ENCODE measurements at places on chromosomes 4 and X.

DNA sequence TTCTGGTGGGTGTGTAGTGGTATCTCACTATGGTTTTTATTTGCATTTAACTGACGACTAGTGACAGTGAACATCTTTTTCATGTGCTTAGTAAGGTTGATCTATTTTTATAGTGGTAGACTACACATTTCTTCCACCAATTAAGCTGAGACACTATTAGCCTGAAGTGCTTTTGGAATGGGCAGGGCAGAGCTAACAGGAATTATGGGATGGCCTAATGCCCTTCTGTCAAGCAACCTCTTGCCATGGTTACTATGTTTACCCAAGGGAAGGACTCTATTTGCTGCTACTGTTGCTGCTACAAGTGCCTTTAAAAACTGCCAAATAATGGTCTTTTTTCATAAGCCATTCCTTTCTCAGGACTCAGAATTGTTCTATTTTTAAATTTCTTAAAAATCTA, 676.7 kb upstream of the ACTRT1 start:
- no peak for DNase-seq

GRCh38 chrX:20252381-20253231, 14.1 kb downstream of the RPS6KA3 start:
- DNase-seq: peak; percentile 45

GRCh38 chr4:10530137-10530786, 73.0 kb upstream of the ZNF518B start:
- DNase-seq: peak; percentile 20

- DNase-seq: no peak
Observed at GRCh38 chr4:75308049-75308448, 206.2 kb downstream of the RCHY1 start.

DNA sequence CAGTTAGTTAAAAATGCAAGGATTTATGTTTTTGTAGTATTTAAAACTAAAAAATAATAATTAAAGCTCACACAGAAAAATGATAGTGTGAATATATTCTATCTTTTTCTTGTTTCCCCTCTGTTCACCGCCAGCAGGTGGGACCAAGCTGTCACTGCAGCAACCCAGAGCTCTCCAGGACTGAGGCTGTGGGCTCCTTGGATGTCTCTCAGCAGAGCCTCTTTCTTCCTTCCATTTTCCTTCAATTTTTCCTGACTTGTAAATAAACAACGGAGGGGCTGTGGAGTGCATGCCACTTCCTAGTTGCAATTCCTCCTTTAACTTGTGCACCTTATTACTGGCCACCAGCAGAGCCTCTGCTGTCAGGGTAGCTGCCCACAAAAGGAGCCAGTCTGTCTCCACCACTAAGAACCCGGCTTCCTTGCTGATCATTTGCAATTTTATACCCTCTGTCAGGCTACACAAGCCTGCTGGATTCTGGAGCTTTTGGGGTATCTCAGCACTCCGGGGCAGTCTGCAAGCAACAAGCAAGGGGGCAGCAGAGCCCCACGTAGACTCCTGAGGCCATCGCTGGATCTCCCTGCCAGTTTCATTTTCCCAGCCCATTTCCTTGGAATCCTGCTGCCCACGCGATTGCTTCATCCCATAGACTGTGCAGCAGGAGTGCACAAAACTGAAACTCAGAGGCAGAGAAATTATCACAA, 1467.4 kb downstream of the C4orf33 start:
- DNase-seq: peak; percentile 70

DNA sequence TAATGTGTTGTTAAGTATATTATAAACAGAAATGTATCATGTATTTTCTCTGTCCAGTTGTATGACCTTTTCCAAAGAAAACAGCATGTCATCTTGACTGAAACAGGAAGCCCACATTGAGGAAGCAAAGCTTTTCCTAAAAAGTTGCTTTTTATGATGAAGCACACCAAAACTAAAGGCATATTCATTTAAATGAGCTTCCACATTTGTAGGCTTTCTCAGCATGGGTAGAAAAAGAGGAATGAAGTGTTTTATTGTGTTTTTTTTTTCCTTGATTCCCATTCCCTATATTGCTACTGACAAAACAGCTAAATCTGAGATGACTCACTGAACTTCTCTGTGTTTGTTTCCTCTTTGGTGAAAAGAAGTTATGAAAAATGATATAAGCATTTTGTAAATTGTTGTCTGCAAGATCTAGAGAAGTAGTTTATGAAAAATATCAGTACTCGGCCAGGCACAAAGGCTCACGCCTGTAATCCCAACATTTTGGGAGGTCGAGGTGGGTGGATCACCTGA, 32.5 kb upstream of the FRAS1 start:
- DNase-seq: no peak

DNA sequence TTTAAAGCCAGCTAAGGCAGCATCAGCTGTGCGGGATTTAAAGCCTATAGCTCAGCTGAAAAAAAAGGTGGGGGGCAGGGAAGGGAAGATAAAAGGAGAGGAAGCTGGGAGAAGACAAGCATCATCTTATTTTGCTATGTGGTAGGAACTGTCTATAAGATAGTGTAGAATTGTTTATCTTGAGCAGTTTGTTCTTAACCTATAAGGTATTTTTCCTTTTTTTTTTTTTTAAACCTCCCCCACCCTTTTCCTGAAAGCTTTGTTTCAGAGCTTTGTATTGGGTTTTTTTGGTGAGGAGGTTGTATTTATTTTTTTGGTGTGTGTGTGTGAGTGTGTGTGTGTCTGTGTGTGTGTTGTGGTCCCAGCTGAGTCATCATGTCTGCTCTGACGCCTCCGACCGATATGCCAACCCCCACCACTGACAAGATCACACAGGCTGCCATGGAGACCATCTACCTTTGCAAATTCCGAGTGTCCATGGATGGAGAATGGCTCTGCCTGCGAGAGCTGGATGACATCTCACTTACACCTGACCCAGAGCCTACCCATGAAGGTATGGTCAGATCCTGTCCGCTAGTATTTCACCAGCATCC, 531 bp downstream of the RUFY3 start:
- peak; percentile 86 for DNase-seq

DNA sequence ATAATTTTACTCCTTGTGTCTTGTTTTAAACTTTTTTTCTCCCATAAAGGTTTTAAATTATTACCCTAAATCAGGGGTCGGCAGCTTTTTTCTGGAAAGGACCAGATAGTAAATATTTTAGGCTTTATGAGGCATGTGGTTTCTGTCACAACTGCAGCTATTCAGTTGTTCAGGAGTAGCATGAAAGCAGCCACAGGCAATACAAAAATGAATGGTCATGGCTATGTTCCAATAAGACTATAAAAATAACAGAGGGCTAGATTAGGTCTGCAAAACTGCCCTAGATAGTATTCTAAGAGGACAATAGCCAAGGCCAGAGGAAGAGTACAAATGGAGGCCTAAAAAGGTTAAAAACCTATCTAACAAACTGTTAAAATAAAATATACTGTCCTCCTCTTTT, 24.6 kb downstream of the HERC5 start:
- no peak for DNase-seq

- no peak for DNase-seq
Observed at GRCh38 chrX:49108641-49109040, 14.9 kb downstream of the GPKOW start.

GRCh38 chrX:104565791-104566680, at the start of gene IL1RAPL2:
TSS of gene IL1RAPL2 (plus strand) at chrX:104566199.
- no peak for DNase-seq

GRCh38 chr4:174524242-174524641, 2.0 kb upstream of the HPGD start:
- DNase-seq: no peak

GRCh38 chrX:125940985-125941384, 225.1 kb downstream of the DCAF12L2 start:
- no peak for DNase-seq

DNA sequence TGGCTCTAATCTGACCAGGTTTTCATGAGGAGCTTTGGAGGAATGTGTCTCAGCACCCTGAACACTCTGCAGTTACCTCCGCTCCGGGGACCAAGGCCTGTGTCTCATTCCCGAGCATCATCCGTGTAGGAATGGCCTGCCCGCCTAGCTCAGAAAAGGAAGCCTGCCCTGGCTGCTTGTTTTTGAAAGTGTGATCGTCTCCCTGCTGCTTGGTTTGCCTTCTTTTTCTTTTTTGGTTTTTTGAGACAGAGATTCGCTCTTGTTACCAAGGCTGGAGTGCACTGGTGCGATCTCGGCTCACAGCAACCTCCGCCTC, 73.3 kb downstream of the CRLF2 start:
- no peak for DNase-seq

GRCh38 chrX:6857749-6858148, 289.8 kb upstream of the STS start:
- no peak for DNase-seq

- no peak for DNase-seq
Observed at GRCh38 chr4:25060963-25061340, 30.2 kb upstream of the LGI2 start.

GRCh38 chrX:10390187-10390586, 230.2 kb downstream of the MID1 start:
- no peak for DNase-seq

- peak; percentile 35 for DNase-seq
Observed at GRCh38 chr4:108060164-108060563, 70.5 kb downstream of the HADH start.

DNA sequence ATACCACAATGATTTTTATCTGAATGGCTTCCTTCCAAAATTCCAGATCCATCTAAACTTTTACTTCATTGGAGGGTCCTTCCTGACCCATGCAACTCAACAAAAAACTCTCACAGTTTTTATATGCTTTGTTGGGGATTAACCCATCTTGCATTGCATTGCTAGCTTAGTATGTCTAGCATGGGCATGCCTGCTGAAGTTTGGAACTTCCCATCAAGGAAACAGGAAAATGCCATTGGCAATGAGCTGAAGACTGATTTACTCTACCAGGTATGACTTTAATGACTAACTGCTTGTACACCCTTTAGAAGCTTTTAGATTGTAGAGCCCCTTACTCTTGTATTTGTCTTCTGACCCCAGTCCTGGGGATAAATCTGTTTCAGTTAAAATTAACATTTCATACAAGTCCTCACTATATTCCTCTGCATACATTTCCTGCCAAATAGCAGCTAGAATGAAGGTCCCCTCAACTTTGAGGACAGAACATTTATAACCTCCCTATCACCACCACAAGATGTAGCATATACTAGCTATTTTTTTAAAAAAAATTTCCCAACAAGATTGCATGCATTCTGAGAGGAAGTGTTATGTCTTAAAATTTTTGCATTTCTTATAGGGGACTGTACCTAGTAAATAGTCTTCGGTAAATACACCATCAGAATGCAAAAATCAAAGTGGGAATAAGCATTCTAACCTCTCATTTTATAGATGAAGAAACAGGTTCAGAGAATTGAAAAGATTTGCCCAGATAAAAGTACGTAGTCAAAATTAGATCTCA, 52.5 kb upstream of the ATXN3L start:
- DNase-seq: no peak

GRCh38 chr4:20251796-20252655, at the start of gene SLIT2:
TSS of gene SLIT2 (plus strand) at chr4:20251905. CDS start at chr4:20253816, 1,911 bp downstream.
- peak; percentile 78 for DNase-seq

DNA sequence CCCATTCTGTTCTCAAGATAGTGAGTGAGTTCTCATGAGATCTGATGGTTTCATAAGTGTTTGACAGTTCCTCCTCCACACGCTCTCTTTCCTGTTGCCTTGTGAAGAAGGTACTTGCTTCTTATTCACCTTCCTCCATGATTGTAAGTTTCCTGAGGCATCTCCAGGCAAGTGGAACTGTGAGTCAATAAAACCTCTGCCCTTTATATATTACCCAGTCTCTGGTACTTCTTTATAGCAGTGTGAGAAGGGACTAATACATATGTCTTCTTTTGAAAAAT, 58.4 kb downstream of the CFAP299 start:
- no peak for DNase-seq

GRCh38 chr4:183022617-183023016, 76.4 kb upstream of the WWC2 start:
- DNase-seq: no peak

DNA sequence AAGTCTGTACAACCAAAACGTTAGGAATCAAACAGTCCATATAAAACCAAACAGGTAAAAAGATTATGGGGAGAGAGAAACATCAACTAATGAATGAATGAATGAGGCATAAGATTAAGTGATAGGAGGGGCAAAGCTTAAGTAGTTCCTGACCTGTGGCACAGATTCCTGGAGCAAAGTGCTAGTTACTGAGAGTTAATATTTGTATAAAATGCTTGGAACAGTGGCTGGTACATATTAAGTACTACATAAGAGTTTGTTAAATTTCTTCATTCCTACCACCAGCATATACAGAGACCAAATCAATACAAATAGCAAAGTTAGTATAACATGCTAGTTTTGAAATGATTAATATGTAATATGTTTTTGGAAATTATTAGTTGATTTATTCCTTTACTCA, 363.7 kb downstream of the ADAM29 start:
- no peak for DNase-seq

DNA sequence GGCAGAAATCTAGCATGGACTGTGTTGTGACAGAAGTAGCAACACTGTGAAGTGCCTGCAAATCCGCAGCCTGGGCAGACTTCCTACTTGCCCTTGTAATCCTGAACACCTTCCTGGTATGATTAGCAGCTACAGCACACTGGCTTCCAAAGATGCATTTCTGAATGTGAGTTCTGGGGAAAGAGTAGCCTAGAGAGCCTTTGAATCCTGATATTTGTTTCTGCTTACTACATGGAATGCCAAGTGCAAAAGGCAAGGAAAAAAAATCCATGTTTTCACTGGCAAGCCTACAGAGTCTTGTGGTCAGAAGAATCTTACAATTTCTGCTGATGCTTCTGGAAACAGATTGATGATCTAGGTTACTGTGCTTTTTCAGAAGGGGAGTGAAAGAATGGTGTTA, 223.7 kb downstream of the COL25A1 start:
- DNase-seq: peak; percentile 72

- no peak for DNase-seq
Observed at GRCh38 chr4:102008711-102009110, 218.2 kb downstream of the BANK1 start.

- no peak for DNase-seq
Observed at GRCh38 chr4:67568820-67569219, 10.3 kb downstream of the STAP1 start.

- no peak for DNase-seq
Observed at GRCh38 chr4:1112174-1112820, 1.1 kb downstream of the RNF212 start.

GRCh38 chr4:8643986-8644385, 51.4 kb downstream of the CPZ start:
- no peak for DNase-seq

DNA sequence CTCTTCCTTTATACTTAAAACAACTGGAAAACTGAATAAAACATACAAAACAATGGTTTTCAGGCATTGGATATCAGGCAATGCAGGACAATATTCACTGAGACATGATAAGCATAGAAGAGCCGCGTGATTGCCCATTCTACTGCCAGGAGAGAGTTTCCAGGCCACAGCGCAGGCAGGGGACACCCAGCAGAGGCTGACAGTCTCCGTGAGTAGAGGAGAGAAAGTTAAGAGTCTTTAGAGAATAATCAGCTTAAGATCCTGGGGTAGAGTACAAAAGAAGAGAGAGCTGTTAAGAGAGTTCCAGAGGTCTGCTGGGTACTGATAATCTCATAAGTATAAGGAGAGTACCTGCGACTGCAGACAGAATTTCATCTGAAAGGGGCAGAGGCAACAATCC, 18.4 kb upstream of the FRAS1 start:
- DNase-seq: no peak

Data from brain microvascular endothelial cell (primary cell).